ENCODE measurements at places on chromosomes 2 and 18. TPM values are rescaled to one million over a fixed set of nuclear protein-coding genes. Genes with fewer than 3 reads are reported as not detected.

DNA sequence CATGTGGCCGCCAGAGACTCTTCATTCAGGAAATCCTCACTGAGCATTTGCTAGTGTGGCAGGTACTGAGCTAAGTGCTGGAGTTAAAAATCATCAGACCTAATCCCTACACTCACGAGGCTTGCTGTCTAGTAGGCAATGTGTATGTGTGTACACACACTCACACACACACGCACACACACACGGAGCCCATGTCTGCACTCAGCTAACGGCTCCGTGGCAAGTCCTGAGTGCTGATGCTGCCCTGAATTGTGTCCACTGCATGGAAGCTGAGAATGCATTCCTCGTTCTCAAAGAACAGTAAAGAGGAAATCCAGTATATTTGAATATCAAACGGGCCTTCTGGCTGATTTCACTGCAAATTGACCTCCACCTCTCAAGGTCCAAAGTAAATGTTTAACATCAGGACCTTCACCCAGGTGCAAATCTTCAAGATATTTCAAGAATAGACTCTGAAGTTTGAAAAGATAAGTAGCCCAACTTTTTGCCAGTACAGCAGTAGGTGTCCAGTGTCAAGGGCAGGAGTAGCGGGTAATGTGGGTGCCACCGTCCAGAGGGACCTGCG is 136.1 kb upstream of the TTC39C start:
- no peaks in the 10 kb centered on the region for H3K27me3 ChIP-seq
- peaks cover 3% of the 10 kb centered on the region for H3K4me1 ChIP-seq
- H3K36me3 ChIP-seq, result no peaks in the 10 kb centered on the region
- no peak for DNase-seq
- H3K4me3 ChIP-seq, result no peak overlapping the region

RAB6C gene
- not detected for total RNA-seq

CRYGD gene
- not detected for total RNA-seq

CACNB4 gene
- 0.48 TPM for total RNA-seq

Data from activated CD4-positive, alpha-beta memory T cell treated with anti-CD3 and anti-CD28 coated beads for 36 hours (primary cell).